ENCODE measurements at places on chromosomes 2 and 18. TPM values are rescaled to one million over a fixed set of nuclear protein-coding genes. Genes with fewer than 3 reads are reported as not detected.

ICA1L gene
- total RNA-seq: 3.9 TPM

ATOH8 gene
- total RNA-seq: 8.3 TPM

FAM228A gene
- not detected for total RNA-seq

LDAH gene
- 14.7 TPM for total RNA-seq

DNAJC5G gene
- total RNA-seq: not detected

SLC9A4 gene
- total RNA-seq: 0.42 TPM

ZNG1B gene
- total RNA-seq: 47.7 TPM

EVX2 gene
- not detected for total RNA-seq

CCDC68 gene
- not detected for total RNA-seq

SLC14A1 gene
- total RNA-seq: not detected

SERPINB5 gene
- not detected for total RNA-seq

SCN3A gene
- not detected for total RNA-seq

TRIB2 gene
- total RNA-seq: 12.3 TPM

UGT1A4 gene
- not detected for total RNA-seq

CRYGD gene
- total RNA-seq: not detected

GPBAR1 gene
- 1.1 TPM for total RNA-seq

GPR45 gene
- not detected for total RNA-seq

EDAR gene
- total RNA-seq: not detected

C2orf15 gene
- 0.78 TPM for total RNA-seq

SLC30A3 gene
- total RNA-seq: not detected

PHOSPHO2 gene
- total RNA-seq: 4.8 TPM

EN1 gene
- total RNA-seq: 8.1 TPM

PRADC1 gene
- total RNA-seq: 101 TPM

SCG2 gene
- total RNA-seq: 81.7 TPM

SP140L gene
- total RNA-seq: 9.7 TPM

RHOB gene
- 150 TPM for total RNA-seq

POTEE gene
- not detected for total RNA-seq

PAX8 gene
- total RNA-seq: 27.8 TPM

FAM110C gene
- not detected for total RNA-seq

RND3 gene
- total RNA-seq: 68.6 TPM

EIF5B gene
- total RNA-seq: 22.3 TPM

CNTNAP5 gene
- total RNA-seq: not detected

NCKAP5 gene
- total RNA-seq: 0.31 TPM

BMP10 gene
- not detected for total RNA-seq

RNF125 gene
- 2.9 TPM for total RNA-seq

DOK1 gene
- 10.5 TPM for total RNA-seq

LYPD1 gene
- total RNA-seq: not detected

TMSB10 gene
- total RNA-seq: 1,708 TPM

TLX2 gene
- total RNA-seq: not detected

CTAGE1 gene
- not detected for total RNA-seq

PTPRN gene
- 0.68 TPM for total RNA-seq

ACVR1C gene
- total RNA-seq: 7.8 TPM

LHCGR gene
- total RNA-seq: not detected

TCF23 gene
- not detected for total RNA-seq

M1AP gene
- total RNA-seq: not detected

MALL gene
- 0.16 TPM for total RNA-seq

SKOR2 gene
- not detected for total RNA-seq

MERTK gene
- total RNA-seq: 0.21 TPM

ADRA2B gene
- total RNA-seq: not detected

HRH4 gene
- 0.13 TPM for total RNA-seq

VWA3B gene
- total RNA-seq: not detected

RUFY4 gene
- total RNA-seq: not detected

LCT gene
- 0.16 TPM for total RNA-seq

SPP2 gene
- not detected for total RNA-seq

SLC5A7 gene
- not detected for total RNA-seq

MYO7B gene
- total RNA-seq: not detected

CFAP65 gene
- total RNA-seq: 0.05 TPM

CDK15 gene
- 6.7 TPM for total RNA-seq

HJURP gene
- 1.4 TPM for total RNA-seq

Data from myocyte (in vitro differentiated cells).